ENCODE measurements at places on chromosomes 2 and 18.

GRCh38 chr2:187124529-187124928, 275.6 kb upstream of the ZSWIM2 start:
- DNase-seq: no peak

DNA sequence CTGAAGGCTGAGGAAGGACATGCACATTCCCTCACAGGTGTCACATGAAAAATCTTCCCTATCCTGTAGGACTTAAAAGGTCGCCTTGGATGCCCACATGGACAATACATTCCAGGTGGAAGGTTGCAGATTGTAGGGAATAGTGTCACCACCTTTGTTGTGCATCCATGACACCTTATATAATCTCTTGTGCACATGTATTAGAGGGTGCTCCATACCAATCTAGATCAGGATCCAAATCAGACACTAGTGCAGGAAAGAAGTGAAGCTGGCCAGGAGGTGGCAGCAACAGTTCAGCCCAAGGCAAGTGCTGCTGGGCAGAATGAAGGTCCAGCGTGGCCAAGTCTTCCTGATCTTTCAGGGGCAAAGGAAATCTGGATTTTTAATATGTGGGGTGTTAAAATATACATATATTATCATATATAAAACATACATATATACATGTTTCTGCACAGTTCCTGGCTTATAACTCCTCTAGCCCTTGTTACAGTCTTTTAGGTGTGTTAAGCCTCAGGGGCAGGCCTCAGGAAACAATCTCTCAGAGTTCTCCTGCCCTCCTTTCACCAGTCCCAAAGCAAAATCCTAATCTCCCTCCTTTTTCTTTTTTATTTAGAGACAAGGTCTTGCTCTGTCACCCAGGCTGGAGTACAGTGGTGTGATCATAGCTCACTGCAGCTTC, 16.6 kb downstream of the NIF3L1 start:
- DNase-seq: peak; percentile 60

- no peak for DNase-seq
Measured at GRCh38 chr18:6633310-6633709, 96.2 kb upstream of the ARHGAP28 start.

GRCh38 chr2:166090908-166091307, 36.9 kb downstream of the SCN1A start:
- DNase-seq: no peak

DNA sequence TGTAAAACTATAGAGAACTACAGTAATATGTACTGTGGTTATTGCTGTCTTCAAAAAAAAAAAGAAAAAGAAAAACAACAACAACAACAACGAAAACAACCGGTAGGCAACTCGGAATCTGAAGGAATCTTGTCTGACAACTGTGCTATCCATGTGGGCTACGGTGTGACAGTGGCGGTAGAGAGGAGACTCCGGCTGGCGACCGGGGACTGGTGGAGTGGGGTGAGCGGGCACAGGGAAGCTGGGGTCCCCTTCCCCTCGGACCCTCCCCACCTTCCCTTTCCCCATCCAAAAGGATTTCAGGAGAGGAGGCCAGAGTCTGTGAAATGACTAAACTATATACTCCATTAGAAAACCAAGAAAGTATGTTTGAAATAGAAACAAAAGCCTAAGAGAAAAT, 22.9 kb downstream of the IGFBP5 start:
- no peak for DNase-seq

GRCh38 chr2:137775529-137775928, 188.7 kb upstream of the HNMT start:
- no peak for DNase-seq

GRCh38 chr2:80506563-80506962, 202.0 kb upstream of the LRRTM1 start:
- DNase-seq: no peak

DNA sequence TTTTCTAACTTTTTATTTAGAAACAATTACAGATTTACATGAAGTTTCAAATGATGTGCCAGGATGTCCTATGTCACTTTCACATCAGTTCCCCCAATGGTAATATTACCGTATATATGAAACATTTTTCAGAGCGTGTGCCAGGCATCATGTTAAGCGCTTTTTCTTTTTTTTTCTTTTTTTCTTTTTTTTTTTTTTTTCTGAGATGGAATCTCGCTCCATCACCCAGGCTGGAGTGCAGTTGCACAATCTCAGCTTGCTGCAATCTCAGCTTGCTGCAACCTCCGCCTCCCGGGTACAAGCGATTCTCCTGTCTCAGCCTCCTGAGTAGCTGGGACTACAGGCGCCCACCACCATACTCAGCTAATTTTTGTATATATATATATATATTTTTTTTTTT, 5.6 kb upstream of the PPP4R1 start:
- DNase-seq: peak; percentile 49

DNA sequence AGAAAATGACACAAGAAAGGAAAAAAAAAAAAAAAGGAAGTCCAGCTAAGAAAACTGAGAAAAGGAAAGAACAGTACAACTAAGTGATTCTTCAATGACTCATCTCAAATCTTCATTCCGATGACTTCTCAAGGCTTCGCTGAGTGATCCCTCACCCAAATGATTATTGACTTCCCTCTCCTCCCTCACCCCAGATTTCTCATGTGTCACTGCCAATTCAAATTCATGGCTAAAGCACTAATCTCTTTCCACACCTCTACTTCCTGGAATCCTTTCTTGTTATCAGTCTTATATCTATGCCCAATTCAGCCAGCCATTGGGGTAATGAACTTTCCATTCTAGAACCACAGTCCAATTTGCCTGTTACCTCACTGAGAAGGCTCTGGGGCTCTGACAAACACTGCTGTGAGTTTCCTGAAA, 7.2 kb upstream of the ABCB11 start:
- DNase-seq: no peak

GRCh38 chr2:6580982-6581381, 284.7 kb downstream of the CMPK2 start:
- no peak for DNase-seq

- no peak for DNase-seq
Measured at GRCh38 chr2:85663594-85664565, 4.1 kb downstream of the SFTPB start.

DNA sequence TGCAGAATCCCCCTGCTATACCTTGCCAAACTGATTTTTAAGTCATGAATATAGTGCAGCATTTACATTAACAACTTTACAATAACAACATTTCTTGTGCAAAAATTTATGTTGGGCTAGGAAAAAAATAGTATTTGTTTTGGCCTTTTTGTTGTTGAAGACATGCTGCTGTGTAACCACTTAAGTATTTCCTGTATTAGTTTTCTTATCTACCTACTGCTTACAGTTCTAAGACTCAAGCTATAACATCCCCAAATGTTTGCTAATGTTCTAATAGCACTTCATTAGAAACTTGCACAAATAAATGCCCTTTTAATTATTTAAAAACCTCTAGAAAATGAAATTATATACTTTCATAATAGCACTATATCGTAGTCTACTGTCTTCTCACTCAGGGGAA, 154.3 kb upstream of the DOCK10 start:
- DNase-seq: no peak

DNA sequence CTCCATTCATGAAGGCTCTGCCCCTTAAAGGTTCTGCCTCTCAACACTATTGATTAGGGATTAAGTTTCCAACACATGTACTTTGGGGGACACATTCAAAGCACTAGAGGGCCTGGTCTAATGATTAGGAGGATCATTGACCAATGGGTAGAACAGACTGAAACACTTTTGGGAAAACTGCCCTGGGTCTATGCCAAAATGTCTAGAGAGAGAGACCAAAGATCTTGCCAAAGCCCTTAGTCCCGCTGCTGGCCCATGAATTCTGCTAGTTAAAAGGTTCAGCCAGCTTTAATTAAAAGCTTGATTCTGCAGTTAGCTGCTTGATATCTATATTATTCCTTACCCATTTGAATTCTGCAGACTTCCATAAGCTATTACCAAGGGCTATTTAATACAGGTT, 613.2 kb downstream of the SLC4A3 start:
- DNase-seq: no peak

GRCh38 chr2:158024288-158024898, 77.3 kb upstream of the UPP2 start:
- peak; percentile 42 for DNase-seq

DNA sequence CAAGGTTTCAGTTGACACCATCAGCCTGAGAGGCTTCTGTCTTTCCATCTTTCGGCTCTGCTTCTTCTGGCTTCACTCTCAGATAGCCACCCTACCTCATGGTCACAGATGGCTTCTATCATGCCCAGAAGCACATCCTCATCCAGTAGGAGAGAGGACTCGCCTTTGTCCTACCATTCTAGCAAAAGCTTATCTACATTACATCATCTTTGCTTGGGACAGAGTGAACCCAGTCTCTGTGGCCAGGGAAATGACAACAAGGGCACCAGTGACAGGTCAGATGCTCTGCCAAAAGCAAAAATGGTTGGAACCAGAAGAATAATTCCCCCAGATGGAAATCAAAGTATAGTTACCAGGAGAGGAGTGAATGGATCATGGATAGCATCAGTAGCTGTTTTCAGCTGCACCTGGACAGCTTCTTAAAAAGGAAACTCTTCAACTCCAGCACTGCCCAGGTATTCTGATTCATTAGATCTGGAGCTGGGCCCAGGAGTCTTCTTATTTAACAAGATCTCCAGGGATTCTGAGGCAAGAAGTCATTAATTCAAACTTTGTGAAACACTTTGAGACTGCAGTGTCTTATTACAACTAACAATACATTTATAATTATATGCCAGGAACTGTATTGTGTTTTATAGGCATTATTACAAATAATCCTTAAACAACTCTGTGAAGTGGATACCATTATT, 257.7 kb upstream of the UBE2E3 start:
- DNase-seq: no peak

DNA sequence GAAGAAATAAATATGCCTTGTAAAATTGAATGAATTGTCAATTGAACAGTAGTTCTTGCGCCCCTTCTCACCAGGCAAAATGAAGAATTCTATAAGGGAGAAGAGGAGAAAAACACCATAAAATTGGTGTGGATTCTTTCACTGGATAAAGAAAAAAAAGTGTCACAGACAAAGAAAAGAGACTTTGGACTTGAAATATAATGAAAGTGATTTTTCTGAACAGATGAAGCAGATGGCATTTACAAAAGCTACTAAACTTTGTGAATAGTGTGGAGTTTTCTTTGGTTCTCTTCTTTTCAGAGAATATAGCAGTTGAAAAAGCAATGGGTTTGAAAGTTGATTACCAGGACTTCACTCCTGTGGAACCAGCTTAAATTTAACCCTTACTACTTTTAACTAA, 945.7 kb downstream of the DSC3 start:
- no peak for DNase-seq

DNA sequence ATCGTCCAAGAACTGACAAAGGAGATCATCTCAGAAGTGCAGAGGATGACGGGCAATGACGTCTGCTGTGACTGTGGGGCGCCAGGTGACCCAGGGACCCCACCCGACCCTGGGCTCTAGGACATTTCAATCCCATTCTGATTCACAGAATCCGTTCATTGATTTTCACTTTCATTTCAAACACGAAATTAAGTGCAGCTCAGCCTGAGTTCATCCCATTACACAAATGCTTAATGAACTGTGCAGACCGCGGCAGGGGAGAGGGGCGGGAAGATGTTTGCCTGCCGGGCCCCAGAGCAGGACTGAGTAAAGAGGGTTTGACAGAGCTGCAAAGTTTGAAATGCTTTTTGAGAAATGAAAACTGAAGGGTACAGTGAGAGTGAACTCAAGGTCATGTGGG, 67.1 kb downstream of the ITGB1BP1 start:
- DNase-seq: no peak

GRCh38 chr2:16063955-16064633, 123.7 kb downstream of the MYCN start:
- DNase-seq: no peak

- no peak for DNase-seq
Measured at GRCh38 chr2:65031341-65032018, 24.7 kb upstream of the CEP68 start.

DNA sequence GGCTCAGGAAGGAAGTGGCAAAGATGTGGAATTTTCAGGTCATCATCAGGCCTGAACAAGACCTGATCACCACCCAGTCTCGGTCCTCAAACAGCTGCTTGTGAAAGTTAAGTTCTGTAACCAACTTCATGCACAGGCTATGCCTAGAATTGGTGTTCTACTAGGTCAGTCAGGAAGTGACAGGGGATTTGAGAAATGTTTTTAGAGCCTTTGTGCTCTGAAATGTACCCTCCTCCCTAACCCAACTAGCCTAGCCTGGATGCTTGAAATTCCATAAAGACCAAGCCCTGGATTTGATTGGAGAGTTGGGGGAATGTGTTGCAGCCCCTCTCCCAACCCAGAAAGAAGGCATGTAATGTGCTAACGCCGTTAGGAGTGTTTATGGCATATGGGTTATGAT, 63.3 kb downstream of the TGOLN2 start:
- DNase-seq: no peak

GRCh38 chr2:203909261-203909967, 27.1 kb upstream of the ICOS start:
- DNase-seq: no peak

DNA sequence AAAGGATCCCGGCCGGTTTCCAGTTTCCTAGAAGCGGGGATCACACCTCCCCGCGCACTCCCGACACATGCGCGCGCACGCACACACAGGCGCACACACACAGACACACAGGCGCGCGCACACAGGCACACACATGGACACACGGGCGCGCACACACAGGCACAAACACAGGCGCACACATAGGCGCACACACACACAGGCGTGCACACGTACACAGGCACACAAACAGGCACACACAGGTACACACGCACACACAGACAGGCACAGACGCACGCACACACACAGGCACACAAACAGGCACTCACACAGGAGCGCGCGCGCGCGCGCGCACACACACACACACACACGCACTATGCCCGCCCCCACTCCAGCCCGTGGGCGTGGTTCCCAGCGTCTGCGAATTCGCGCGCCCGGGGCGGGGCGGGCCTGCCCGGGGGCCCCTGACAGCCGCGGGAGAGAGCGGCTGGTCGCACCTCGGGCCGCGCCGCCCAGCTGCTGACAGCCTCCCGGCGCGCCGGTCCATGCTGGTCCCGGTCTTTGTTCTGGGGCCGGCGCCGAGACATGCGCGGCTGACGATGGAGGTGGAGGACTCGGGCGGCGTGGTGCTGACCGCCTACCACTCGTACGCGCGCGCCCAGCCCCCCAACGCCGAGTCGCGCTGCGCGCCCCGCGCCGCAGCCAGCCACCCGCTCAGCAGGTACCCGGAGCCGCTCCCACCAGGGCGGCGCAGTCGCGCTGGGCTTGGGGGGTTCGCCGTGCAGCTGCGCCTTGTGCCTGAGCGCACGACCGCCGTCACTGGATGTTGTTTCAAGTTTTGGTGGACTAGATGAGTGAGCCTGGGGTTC, at the start of gene ARHGAP28:
Gene ARHGAP28, plus strand, starts transcription at position 470 of the 845 bp plus-strand sequence. Its CDS starts 106 bp downstream, at position 576.
- peak; percentile 84 for DNase-seq

DNA sequence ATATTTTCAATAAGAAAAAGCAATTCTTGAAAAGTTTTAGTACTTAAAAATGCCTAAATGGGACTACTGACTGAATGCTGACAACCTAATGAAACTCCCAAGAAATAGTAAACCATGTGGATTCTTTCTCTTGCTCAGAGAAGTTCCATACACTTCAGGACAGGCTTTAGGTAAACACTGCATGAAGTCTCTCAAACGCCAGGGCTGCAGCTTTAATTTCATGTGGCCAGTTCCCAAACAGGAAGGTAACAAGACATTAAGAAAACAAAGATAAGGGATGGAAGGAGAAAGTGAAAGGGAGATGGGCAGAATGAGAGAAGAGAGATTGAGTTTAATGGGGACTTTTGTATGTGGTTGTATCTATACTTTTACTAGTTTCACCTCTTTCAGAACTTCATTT, 734.7 kb upstream of the PKDCC start:
- no peak for DNase-seq
